ENCODE measurements at places on chromosomes 16 and 17. TPM values are rescaled to one million over a fixed set of nuclear protein-coding genes. Genes with fewer than 3 reads are reported as not detected.

DHX8 gene
- 18.2 TPM for polyA plus RNA-seq

KCNJ16 gene
- 0.04 TPM for polyA plus RNA-seq

RAMP2 gene
- polyA plus RNA-seq = 7.5 TPM

PPY gene
- not detected for polyA plus RNA-seq

CETP gene
- polyA plus RNA-seq = 0.06 TPM

C17orf78 gene
- not detected for polyA plus RNA-seq
